ENCODE measurements at places on chromosomes 5 and 9.

GRCh38 chr9:125511789-125512660 lies 195.0 kb downstream of the MAPKAP1 start:
- no peak for DNase-seq

GRCh38 chr5:68041293-68041692 lies 174.3 kb upstream of the PIK3R1 start:
- no peak for DNase-seq

DNA sequence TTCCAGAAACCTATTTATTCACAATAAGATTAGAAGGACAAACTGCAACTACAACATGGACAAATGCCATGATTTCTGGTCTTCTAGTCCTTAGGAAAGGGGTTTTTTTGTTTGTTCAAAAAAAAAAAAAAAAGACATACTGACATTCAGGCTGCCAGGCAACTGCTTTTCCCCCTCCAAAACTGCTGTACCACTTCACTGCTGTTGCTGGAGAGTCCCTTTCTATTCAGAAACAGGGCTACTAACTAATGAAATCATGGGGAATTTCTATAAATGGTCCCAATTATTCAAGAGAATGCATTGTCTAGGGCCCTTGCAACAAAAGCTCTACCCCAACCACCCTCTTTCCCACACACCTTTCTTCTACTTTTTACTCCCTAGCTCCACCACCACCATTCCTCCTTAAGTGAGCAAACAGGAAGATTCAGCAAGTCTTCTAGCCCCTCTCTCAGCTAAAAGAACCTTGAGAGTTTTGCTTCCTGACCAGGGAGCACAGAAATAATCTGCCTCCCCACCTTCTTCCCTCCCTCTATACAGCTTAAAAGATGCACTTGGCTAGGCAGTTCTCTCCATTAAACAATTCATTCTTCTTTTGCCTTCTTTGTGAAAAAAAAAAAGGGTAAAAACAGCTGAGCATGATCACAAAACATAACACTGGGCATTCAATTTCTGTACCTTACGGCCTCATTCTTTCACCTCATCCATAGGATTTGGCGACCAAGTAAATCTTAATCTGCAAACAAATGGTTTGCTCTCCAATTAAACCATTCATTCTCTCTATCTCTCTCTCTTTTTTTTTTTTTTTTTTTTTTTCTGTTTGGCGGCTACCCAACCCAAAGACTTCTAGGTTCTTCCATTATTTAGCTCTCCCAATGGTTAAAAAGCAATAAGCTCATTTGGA lies 13.8 kb downstream of the ZNF608 start:
- no peak for DNase-seq

DNA sequence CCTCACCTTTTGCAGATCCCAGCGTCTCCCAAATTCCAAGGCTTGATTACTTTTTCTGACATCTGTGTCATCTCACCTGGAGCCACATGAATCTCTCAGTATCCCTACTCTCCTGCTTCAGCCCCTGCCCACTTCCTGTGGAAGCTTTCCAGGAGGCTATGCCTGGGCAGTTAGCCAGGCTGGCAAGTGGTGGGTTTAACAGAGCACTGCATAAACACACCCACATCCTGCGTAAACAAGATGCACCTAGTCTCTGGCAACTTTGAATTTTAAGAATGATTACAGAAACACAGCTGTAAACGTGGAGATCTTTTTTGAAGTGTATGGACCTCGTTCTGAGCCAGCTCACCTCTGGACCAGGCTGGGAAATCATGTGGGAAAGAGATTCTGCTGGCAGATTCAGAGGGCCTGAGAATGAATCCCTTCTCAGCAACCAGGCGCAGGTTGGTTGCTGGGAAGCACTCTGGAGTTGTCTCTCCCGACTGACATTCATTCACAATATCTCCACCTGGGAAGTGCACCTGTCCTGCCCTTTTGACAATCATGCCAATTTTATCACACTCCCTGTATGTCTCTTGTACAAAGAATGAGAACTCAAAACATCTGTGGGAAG lies 55.7 kb upstream of the FANCC start:
- no peak for DNase-seq

- no peak for DNase-seq
Observed at GRCh38 chr9:76655121-76655541, 109.1 kb upstream of the PCA3 start.

DNA sequence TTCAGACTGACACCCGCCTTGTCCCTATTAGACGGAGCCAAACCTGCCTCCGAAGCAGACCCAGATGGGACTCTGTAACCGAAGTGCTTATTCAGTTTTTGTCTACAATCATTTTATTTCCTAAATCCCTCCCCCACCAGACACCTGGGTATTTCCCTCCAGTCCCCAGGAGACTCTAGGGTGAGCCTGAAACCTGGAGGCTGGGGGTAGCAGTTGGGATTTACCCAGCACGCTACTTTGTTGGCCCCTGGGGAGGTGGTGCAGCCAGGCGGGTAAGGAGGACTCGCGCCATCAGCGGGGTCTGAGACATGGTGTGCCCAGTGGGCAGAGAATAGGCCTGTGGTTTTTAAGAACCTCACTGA lies 1.3 kb upstream of the LHX2 start:
- DNase-seq, result no peak

DNA sequence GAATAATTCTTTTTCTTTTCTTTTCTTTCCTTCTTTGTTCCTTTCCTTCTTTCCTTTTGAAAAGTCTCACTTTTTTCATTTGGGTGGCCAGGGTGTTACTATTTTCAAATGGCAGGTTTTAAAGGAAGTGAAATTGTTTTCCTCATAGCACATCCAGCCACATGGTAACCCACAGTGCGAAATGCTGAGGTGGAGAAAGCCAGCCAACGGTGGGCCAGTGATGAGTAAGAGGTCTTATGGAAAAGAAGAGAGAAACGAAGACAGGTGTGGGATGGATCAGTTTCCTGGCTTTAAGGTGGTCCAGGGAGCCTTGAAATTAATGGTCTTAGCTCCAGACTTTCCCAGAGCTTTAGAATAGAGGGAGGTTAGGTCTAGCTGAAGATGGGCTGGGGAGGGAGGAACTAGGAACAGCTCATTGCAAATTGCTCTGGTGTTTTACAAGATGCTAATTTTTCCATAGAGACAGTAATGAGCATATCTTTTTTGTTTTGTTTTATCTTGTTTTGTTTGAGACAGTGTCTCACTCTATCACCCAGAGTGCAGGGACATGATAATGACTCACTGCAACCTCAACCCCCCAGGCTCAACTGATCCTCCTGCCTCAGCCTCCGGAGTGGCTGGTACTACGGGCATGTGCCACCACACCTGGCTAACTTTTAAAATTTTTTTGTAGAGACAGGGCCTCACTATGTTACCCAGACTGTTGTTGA lies 17.8 kb downstream of the ITK start:
- peak; percentile 66 for DNase-seq

- no peak for DNase-seq
Observed at GRCh38 chr9:35859990-35860339, 10.2 kb downstream of the OR13J1 start.
